ENCODE measurements at places on chromosomes 4 and X. TPM values are rescaled to one million over a fixed set of nuclear protein-coding genes. Genes with fewer than 3 reads are reported as not detected.

PORCN gene
- 65.0 TPM for total RNA-seq

HSFX2 gene
- 0.16 TPM for total RNA-seq

GIMD1 gene
- total RNA-seq: not detected

NUDT11 gene
- total RNA-seq: 8.3 TPM

CLGN gene
- not detected for total RNA-seq

COL25A1 gene
- not detected for total RNA-seq

PGAM4 gene
- not detected for total RNA-seq

LRRC66 gene
- 0.32 TPM for total RNA-seq

ACSL1 gene
- 29.5 TPM for total RNA-seq

EPGN gene
- total RNA-seq: not detected
